ENCODE measurements at places on chromosomes 3 and 15.
A peak's percentile ranks its signal among the peaks of the same experiment; 100 is the strongest.

- no peak for DNase-seq
Observed at GRCh38 chr3:30084971-30085403, 521.4 kb upstream of the TGFBR2 start.

DNA sequence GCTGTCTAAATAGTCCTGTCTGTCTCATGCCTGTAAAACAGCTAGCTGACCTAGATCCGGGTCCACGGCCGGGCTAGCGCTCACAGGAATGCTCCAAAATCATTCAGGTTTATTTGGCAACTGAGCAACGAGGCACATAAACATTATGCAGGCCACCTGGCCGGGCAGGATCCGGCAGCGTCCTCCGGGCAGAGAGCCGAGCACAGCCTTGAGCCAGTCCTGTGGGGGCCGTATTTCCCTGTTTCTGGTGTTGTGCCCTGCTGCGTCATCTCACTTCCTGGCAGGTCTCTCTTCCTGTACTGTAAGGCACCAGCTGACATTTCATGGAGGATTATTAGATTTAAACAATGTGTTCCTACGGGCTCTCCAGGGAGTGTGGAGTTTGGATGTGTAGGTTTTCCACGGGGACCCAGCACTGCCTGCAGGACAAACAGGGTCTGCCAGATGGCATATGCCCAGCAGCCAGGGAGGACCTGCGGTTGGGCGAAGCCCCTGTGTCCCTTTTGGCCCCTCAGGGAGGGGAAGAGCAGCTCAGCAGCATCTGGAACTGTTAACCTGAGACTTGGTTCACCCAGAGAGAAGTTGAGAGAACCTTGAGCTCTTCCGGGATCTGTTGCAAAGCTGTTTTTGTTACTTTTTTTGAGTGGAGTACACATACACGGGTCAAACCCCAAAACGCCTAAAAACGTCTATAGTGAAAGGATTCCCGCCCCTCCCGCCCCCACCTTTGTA, 16.6 kb upstream of the LRRK1 start:
- DNase-seq = peak; percentile 72

GRCh38 chr3:48434591-48435222, 4.8 kb upstream of the PLXNB1 start:
- no peak for DNase-seq

GRCh38 chr3:15295506-15295905, 36.9 kb downstream of the SH3BP5 start:
- DNase-seq = no peak

DNA sequence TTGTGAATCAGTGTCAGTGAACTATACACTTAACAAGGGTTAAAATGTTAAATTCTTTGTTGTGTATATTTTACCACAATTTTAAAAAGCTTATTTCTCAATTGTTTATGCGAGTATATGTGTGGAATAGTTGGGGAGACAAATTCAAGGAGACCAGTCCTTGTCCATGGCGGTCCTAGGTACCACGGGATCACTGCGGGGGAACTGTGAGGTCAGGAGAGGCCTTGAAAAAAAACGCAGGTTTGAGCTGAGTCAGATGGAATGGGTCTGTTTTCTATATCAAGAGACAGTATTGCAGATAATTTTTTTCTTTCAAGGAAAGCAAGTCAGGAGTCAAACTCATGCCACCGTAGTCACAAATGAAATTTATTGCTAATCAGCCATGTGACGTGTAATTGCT, 18.5 kb downstream of the IGF1R start:
- DNase-seq = no peak

DNA sequence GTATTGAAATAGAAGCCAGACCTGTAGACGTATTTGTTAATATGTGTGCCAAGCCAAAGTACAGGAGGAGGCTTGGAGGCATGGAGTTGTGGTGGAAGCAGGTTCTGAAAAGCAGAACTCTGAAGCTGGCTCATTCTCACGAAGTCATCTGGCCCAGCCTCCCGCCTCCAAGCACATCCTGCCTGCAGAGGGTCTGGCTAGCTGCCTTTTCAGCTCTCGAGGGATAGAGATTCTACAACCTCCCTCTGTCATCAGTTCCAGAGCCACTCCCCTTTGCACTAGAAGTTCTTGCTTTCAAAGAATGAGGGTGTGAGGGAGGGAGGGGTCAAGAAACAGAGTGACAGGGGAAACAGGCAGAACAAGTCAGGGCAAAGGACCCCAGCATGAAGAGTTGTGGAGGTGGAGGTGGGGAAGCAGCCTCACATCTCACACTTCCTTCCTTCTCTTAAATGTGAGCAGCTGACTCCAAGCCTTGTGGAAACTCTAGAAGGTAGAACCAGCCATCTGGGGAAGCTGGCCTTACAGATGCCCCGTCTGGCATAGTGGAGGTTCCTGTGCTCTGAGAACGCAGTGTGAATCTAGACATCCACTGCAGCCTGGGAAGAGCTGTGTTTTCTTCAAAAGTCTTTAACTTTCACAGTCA, 95.3 kb downstream of the SLC49A4 start:
- DNase-seq = no peak

- no peak for DNase-seq
Observed at GRCh38 chr3:129584631-129585030, 21.8 kb downstream of the PLXND1 start.

DNA sequence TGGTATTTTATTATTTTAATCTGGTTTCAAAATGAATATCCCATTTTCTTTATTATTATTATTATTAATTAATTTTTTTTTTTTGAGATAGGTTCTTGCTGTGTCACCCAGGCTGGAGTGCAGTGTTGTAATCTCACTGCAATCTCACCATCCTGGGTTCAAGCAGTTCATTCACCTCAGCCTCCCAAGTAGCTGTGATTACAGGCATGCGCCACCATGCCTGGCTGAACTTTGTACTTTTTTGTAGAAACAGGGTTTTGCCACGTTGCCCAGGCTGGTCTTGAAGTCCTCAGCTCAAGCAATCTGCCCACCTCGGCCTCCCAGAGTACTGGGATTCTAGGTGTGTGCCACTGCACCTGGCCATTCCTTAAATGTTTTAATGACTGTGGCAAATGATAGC, 28.6 kb downstream of the DAG1 start:
- no peak for DNase-seq

GRCh38 chr15:71114887-71115566, at the start of gene THSD4:
TSS of gene THSD4 (plus strand) at chr15:71115471.
- DNase-seq = peak; percentile 2

GRCh38 chr3:115146418-115147328, at the start of gene ZBTB20:
TSS of gene ZBTB20 (minus strand) at chr3:115147288.
- peak; percentile 69 for DNase-seq

DNA sequence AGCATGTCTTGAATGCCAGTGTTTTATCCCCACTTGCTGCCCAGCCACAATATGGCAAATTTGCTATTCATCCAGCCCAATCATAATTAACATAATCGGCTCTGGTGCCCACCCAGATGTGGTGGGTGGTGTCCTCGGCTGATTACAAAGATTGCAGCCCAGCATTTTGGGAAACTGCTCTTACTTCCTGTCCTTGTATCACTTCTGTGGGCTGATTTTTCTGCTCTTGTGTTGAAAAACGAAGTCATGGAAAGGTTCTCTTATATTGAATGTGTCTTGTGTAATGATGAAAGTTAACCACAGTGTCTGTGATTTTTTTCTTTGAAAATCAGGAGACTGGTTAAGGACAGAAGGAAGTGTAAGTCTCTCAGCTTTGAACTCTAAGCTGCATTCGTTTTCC, 141.7 kb downstream of the CACNA2D3 start:
- no peak for DNase-seq

GRCh38 chr3:151372063-151372820, 12.3 kb downstream of the P2RY12 start:
- DNase-seq = no peak

GRCh38 chr15:101014921-101015841, 96.0 kb downstream of the LRRK1 start:
- DNase-seq = peak; percentile 42

DNA sequence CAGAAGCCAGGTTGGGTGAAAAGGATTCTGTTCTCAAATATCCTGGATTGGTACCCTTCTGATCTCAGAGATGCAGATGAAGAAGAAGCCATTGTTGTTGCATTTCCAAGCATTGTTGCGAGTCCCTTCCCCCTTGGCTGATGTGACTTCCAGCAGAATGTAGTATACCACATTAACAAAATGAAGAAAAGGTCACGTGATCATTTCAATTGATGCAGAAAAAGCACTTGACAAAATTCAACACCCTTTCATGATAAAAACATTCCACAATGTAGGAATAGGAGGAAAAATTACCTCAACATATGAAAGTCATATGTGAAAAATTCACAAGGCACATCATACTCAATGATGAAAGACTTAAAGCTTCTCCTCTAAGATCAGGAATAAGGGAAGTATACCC, 181.9 kb upstream of the PFN2 start:
- no peak for DNase-seq

DNA sequence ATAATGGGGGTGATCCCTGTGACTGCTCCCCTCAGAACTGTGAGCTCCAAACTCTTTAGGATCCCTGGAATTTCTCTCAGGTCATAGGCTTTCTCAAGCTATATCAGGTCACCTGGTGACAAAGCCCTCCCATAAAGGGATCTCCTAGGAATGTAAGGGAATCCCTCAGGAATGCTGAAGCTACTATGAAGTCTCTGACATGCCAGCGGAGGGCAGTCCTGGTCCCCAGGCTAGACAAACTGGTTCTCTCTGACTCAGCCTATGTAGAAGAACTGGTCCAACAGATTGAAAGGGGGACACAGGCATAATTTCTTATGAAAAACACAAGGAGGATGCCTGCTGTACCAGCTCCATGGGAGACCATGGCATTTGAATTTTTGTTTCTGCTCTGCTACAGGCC, 6.7 kb downstream of the LPCAT4 start:
- no peak for DNase-seq

DNA sequence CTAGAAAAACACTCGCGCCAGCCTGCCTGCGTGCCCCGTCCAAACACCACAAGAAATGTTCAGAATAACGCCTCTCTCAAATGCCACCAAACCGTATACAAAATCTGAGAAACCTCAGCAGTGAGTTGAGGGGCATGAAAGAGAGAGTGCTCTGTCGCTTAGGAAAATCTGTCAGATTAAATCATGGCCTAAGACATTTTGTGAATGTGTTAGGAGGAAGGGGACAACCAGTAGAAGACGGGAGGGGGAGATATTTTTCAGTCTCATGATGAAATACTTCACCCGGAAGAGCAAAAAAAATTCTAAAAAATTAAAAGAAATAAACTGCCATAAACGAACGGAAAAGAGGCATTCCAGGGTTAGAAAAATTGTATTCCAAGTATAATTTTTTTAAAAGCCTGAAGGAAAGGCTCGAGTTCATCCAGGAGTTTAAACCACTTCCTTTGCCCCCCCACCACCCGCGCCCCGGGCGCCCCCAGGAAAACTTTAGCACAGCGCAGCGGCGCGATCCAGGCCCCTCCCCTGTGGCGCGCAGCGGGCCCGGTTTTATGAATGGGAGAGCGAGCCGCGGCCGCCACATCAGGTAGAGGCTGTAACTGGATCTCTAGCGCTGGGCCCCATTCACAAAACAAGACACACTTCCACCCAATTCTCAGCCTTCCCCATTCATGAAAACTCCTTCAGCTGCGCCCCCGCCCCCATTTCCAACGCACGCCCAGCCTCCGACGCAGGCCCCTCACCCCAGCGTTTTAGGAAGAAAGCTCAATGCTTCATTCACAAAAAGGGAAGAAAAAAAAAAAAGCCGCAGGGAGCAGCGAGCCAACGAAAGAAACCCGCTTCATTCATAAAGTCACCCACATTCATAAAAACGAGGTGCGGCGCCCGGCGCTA, 1.4 kb downstream of the ETV5 start:
- peak; percentile 84 for DNase-seq

DNA sequence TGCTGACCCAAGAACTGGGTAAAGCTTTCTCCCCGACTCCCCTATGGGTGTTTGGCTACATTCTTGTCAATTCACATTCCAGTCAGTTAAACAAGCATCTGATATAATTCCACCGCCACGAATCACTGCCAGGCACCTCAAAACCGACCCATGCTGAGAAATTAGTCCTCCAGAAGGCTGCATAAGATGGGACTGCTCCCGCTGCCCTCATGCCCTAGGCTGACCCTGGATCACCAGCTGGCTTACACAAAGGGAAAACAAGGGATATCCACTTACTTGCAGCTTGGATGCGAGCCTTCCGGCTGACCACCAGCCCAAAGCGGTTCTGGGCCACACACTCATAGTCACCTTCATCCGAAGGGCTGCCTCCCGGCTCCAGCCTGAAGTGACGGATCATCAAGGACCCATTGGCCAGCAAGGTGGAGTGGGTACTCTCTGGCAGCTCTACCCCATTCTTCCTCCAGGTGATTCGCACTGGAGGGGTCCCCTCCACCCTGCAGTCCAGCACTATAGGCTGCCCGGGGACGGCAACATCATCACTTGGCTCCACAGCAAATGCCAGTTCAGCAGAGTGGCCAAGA, 2.9 kb downstream of the IGDCC3 start:
- DNase-seq = no peak

DNA sequence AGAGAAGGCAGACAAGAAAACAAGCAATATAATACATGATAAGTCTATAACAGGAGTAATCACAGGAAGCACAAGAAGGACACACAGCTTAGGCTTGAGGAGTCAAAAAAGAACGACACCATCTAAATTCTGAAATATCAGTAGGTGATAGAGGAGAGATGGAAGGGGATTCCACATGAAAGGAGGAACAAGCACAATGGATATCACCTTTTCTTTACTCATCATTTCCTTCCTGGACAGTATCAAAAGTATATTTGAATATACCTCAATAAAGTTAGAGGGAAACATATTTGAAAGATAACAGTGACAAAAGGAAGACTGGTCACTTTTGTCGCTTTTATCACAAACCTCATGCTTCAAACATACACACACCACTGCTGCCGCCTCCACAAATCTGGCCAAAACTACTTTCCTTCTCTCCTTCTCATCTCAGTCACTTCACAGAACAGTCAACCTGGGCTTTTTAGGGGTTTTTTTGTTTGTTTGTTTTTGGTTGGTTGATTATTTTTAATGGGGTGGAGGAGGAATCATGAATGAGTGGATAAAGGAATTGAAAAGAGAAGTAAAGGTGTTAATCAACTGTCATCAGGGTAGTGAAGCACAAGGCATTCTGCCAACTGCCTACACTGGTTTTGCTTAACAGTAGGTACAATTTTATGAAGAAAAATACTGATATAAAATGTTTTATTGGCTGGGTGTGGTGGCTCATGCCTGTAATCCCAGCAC, 18.5 kb downstream of the DENND4A start:
- no peak for DNase-seq

- no peak for DNase-seq
Observed at GRCh38 chr15:32909431-32909830, 191.6 kb downstream of the GREM1 start.

GRCh38 chr3:17672506-17672905, 69.9 kb downstream of the TBC1D5 start:
- no peak for DNase-seq

GRCh38 chr3:44981220-44981619, 5.2 kb downstream of the EXOSC7 start:
- DNase-seq = no peak

- peak; percentile 87 for DNase-seq
Observed at GRCh38 chr3:182491577-182491976, 301.7 kb upstream of the ATP11B start.

- DNase-seq = no peak
Observed at GRCh38 chr3:113802795-113803455, 35.7 kb upstream of the GRAMD1C start.

GRCh38 chr3:40766396-40766795, 241.6 kb downstream of the ZNF621 start:
- DNase-seq = no peak

Measured in NCI-H1092 treated with DMSO at 0.1 percent for 48 hours (cell line).